ENCODE measurements at places on chromosomes 11 and 22.
A peak's percentile ranks its signal among the peaks of the same experiment; 100 is the strongest.

- DNase-seq, result no peak
Observed at GRCh38 chr11:113651023-113651422, 55.1 kb downstream of the TMPRSS5 start.

GRCh38 chr11:8831861-8832260 lies 79.1 kb upstream of the AKIP1 start:
- DNase-seq, result no peak

DNA sequence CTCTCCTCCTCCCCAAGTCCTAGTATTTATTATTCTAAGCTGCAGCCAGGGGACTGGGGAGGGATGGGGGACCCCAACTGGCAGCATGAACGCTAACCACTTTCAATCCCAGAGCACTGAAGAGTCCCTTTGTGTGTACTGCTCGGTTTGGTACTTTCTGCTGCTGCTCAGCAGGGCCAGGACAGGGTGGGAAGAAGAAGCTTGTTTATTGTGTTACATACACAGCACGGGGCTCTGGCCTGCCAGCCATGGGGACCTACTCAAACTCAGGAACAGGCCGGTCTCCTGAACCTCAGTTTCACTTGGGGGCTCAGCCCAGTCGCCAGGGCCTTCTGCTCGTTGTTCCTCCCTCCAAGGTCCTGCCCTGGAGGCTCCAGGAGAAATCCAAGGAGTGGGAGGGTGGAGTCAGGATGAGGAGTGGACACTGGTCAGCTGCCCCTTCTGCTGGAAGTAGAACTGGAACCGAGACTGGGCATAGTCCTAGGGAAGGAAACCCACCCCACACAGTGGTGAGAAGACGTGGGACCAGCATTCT lies 616 bp upstream of the CPT1B start:
- no peak for DNase-seq

DNA sequence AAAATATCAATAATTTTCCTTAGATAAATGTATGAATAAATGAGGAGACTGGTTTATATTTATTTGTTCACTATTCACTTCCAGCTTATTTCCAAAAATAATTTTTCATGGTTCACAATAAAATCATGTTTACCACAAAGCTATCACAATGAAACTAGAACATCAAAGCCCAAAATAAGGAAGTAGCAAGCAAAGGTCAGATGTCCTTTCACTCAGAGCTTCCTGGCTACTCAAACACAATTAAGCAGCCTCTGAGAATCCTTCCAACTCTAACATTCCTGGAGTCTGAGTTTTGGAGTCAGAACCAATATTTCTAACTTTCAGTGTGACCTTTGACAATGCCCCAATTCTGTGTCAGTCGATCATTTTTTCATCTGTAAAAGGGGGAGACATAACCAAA lies 527.0 kb downstream of the SOX6 start:
- DNase-seq, result no peak

GRCh38 chr11:8964324-8965320 lies at the start of gene TMEM9B:
Gene TMEM9B (minus strand): TSS chr11:8964442. CDS start chr11:8964313, 129 bp downstream.
- peak; percentile 85 for DNase-seq

GRCh38 chr11:13883042-13883441 lies 79.5 kb upstream of the SPON1 start:
- DNase-seq, result no peak

DNA sequence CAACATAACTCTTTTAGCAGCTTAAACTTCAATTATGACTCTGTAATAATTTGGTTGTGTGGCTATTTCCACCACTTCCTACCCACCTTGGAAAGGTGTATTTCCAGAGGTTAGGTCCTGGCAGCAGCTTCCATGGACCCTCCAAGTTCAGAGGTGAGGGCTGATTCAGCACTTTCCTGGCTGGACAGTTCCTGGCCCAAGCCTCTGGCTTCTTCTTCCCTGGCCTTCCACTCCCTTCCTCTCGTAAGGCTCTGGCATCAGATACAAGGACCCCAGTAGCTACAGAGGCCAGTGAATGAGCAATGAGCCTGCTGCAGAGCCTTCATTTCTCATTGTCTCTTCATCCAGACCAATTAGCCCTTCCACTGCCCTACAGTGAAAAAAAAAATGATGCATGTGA lies 98.1 kb upstream of the KIRREL3 start:
- DNase-seq, result no peak

DNA sequence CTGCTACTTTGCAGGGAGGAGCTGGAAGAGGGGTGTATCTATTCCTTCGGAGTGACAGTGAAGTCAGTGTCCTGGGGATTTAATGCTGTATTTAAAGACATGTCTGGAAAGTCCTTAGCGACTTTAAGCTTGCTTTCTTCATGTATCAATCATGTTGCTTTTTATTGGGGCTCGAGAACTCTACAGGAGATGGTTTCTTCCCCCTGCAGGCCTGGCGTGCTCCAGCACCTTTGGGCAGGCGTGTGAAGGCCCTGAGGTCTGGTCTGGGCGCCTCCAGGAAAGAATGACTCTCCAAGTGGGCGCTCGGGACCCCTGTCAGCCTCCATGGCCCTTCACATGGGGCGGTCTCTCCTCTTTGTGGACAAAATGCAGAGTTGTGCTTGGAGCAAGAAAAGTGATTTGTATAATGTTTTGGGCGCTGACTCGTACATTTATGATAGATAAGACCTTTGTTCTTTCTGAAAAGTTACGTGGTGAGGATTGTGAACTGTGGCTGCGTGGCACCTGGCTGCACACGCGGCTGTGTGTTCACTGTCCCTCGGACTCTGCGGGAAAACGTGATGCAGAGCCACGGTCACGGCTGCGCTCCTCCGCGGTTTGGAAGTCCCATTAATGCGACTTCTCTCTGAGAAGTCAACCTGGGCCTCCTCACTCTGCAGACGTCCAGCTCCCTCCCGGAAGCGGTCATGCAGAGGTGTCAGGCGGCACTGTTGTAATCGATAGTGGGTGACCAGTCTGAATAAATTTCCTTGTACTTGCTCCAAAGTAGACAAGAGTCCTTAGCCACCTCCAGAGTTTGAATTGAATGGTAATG lies 282.5 kb downstream of the TBC1D22A start:
- DNase-seq, result no peak

- DNase-seq, result no peak
Observed at GRCh38 chr11:109858152-109858551, 235.0 kb upstream of the ZC3H12C start.

DNA sequence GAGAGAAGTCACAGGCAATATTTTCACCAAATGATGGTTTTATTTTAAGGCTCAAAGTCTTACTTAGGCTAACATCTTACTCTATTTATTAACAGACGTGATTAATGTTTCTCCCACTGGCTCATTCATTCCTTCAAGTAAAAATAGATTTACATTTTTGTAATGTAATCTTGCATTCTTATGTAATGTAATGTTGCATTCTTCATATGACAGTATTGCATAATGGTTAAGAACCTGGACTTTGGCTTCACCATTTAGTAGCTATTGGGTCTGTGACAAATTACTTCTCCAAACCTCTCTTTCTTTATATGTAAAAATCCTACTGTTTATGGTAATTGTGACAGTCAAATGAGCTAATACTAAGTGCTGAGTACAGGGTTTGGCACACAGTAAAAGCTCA lies 3.3 kb upstream of the DIXDC1 start:
- no peak for DNase-seq

DNA sequence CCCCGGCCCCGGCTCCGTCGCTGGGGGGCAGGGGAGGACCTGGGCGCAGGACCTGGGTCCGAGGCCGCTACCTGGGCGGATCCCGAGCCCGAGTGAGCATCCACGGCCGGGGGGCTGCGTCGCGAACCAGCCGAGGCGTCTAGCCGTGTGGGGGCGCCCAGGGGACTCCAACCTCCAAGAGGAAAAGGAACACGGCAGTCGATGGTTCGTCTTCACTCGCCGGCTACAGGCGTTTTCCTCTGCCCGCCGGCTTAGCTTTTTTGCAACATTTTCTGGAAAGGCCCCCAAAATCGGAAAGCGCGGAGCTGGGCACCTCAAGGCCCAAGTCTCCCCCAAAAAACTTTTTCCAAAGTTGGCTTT lies 666 bp downstream of the PDGFB start:
- no peak for DNase-seq

DNA sequence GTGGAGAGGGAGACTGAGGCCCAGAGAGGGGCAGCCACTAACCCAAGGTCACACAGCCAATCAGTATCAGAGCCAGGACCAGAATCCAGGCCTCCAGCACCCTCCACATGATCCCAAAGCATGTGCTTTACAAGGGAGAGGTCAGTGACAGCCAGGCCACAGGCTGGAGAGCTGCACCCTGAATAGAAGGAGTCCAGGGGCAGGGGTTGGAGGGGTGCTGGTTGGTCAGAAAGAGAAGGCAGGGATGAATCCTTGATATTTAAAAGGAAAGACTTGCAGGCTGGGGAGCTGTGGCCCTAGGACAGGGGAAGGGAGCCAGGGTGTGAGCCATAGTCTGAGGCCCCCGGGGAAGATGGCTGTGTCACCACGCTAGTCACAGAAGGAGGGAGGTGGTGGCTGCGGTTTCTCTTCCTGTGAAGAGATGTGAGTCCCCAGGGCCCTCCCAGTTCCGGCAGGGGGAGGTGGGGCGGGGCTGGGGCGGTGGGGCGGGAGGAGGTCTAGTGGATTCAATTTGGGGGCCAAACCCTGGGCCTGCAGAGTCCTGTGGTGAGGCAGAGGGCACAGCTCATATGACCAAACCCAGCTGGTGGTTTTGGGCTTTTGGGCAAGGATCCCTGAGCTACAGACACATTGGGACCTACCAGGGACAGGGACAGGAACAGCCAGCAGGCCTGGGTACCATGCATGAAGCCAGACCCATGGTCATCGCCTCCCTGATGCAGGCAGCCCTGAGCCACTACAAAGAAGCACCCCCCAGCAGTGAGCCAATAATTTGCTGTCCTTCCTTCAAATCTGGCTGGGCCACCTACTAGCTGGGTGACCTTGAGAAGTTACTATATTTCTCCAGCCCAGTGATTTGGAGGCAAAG lies 14.0 kb downstream of the RAC2 start:
- no peak for DNase-seq

DNA sequence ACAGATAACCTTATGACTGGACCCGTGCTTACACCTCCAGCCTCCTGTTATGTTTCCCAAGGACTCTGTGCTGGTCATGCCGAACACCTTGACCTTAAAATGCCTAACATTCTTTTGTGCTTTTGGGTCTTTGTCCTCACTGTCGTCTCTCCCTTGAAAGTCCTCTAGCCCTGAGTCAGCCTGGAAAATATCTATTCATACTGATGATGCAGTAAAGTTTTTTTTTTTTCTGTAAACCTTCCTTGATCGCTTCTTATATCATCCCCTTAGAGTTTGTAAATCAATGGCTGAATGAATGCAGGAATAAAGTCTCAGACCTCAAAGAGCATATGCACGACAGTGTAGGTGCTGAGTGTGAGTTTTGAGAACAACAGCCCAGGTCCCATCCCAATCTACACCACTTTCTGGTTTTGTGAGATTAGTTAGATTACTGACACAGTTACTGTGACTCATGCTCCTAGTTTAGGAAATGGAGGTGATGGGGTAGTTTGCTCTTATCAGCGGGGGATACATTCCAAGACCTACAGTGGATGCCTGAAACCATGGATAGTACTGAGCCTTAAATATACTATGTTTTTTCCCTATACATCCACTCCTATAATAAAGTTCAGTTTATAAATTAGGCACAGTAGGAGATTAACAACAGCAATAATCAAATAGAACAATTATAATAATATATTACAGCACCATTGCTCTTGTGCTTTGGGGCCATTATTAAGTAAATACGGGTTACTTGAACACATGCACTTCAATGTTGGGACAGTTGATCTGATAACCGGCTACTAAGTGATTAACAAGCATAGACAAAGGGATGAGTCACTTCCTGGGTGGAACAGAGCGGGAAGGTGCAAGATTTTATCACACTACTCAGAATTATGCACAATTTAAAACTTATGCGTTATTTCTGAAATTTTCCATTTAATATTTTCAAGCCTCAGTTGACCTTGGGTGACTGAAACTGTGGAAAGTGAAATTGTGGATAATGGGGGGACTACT lies 8.6 kb downstream of the TCN1 start:
- DNase-seq, result no peak

- DNase-seq, result no peak
Observed at GRCh38 chr22:49040754-49041467, 786.8 kb downstream of the BRD1 start.

GRCh38 chr11:116093481-116094270 lies 589.5 kb upstream of the CADM1 start:
- no peak for DNase-seq

DNA sequence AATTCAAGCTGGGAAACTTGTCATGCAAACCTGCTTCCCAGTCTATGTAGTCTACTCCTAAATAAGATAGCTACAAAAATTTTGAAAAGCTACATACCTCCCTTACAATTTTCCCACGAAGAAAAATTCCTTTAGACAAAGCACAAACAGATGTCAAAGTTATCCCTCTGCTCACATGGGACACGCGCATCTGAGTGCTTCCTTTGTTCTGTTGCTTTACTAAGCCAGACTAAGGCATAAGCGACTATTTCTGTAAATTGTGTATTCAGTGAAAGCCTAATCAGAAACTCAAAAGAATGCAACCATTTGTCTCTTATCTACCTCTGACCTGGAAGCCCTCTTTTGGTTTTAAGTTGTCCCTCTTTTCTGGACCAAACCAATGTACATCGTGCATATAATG lies 583.7 kb upstream of the B3GAT1 start:
- no peak for DNase-seq

GRCh38 chr11:20114588-20114987 lies 45.7 kb downstream of the DBX1 start:
- DNase-seq, result no peak

- DNase-seq, result no peak
Observed at GRCh38 chr11:74694136-74694930, 36.9 kb downstream of the CHRDL2 start.

GRCh38 chr11:71443736-71444445 lies 4.3 kb downstream of the DHCR7 start:
- DNase-seq, result no peak

- no peak for DNase-seq
Observed at GRCh38 chr11:65899356-65900124, 648 bp downstream of the FOSL1 start.

DNA sequence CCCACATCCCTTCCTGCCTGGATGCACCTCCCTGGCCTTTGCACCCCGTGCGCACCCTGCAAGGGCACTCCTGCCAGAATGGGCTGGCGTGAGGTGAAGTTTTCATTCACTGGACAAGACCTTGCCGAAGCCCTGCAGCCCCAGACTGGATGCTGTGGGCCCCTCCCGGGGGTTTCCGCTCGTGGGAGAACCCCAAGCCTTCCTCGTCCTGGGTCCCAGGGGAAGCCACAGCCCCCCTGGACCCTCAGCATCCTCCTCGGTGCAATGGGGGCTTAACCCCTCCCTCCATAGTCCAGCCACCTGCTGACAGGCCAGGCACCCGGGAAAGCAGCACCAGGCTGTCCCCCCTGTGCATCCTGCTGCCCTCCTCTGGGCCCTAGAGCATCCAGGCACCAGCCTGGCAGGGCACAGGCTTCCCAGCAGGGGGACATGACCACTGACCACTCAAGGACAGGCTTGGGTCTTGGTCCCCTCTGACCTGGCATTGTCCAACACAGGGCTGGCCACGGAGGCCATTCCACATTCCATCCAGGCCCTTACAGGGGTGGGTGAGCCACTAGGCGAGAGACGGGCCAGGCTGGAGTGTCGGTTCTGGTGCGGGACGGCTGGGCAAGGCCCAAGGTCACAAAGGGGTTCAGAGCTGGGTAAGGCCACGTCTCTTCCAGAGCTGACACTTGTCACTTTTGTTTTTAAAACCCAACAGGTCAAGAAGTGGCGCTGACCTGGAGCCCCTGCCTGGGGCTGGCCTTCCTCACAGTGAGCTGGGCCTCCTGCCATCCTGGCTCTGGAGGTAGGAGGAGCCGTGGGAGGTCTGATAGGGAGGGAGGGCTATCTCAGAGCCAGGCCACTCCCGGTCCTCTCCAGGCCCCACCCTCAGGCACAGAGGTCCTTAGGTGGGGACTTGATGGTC lies 41.5 kb upstream of the PPARA start:
- no peak for DNase-seq

Data from NCI-H1092 (cell line).